ENCODE measurements at places on chromosomes 1 and 21.

DNA sequence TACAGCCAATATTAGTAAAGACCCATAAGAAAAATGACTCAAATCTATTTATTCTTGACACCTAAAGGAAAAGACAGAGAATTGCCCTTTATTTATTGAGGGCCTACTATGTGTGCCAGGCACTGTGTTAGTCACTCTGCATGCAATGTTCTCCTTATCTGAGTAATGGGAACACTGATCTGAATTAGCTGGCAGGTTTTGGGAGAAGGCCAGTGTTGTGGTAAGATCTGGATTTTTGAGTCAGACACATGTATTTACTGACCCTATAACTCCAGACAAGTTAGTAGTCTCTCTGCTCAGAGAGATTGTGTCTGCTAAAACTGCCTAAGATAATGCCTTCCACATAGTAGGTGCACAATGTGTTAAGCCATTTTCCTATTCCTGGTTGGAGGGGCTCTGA lies 17.3 kb downstream of the LCE4A start:
- H3K27ac ChIP-seq, result no peak overlapping the region
- H3K27me3 ChIP-seq, result no peaks in the 10 kb centered on the region
- no peaks in the 10 kb centered on the region for H3K36me3 ChIP-seq

DNA sequence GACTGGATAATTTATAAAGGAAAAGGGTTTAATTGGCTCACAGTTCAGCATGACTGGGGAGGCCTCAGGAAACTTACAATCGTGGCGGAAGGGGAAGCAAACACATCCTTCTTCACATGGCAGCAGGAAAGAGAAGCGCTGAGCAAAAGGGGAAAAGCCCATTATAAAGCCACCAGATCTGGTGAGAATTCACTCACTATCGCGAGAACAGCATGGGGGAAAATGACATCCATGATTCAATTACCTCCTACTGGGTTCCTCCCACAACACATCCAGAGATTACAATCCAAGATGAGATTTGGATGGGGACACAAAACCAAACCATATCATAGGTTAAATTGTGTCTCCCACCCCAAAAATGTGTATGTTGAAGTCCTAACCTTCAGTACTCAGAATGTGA lies 491.7 kb downstream of the SETD4 start:
- H3K27me3 ChIP-seq, result peaks cover 11% of the 10 kb centered on the region
- H3K36me3 ChIP-seq, result no peaks in the 10 kb centered on the region
- peaks cover 2% of the 10 kb centered on the region for H3K4me1 ChIP-seq
- H3K4me3 ChIP-seq, result no peak overlapping the region

DNA sequence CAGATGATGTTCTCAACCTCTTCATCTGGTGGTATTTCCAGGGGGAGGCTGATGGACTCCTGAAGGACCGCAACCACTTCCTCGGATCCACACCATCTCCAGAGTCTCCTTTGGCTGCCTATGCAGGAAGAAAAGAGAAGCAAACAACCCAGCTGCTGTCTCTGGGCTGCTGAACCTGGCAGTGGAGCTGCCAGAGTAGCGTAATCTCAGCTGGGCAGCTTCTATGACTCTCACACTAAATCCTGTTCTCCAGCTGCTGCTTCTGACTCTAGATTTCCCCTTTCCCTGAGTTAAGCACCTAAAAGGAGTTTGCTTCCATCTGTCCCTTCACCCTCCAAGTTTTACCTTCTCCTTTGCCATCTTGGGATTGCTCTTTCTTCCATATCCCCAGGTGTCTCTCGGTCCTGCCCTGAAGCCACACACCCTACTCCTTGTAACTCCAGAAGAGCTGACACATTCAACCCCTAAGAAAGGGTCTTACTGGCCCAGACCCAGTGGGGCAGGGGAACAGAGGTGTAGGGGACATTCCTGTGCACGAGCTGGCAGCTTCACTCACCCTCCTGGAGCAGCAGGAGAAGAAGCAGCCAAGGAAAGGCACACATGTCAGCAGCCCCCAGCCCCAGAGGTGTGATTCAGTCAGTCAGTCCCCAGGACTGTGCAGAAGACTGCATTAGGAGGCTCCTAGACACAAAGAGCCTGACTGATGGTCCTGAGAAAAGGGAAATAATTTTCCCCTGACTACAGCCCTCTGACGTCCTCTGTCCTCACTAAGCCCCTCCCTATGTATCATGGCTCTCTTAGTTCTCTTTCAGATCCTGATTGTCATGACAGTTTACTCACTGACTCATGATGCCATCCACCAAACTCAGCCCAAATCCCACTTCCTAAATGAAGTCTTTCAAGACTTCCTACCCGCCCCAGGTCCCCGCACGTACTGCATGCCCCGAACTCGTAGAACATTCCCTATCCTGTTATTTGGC lies at the start of gene SLAMF9:
Gene SLAMF9 (minus strand): TSS at position 702 of the 980 bp plus-strand sequence. CDS start 100 bp downstream, at position 602.
- no peak within 1 kb of the TSS for H3K27ac ChIP-seq
- H3K27me3 ChIP-seq, result peaks cover 17% of the 10 kb centered on the region
- no peak for DNase-seq
- no peaks in the 10 kb centered on the region for H3K36me3 ChIP-seq
- no peak within 1 kb of the TSS for H3K4me3 ChIP-seq

GRCh38 chr1:43134068-43134467 lies 38.0 kb downstream of the EBNA1BP2 start:
- peaks cover 2% of the 10 kb centered on the region for H3K36me3 ChIP-seq
- no peaks in the 10 kb centered on the region for H3K27me3 ChIP-seq
- peaks cover 6% of the 10 kb centered on the region for H3K4me1 ChIP-seq
- H3K4me3 ChIP-seq, result no peak overlapping the region
- DNase-seq, result no peak
